ENCODE measurements at places on chromosomes 7 and 10.

- no peak for DNase-seq
Observed at GRCh38 chr7:141712603-141713255, 4.6 kb downstream of the WEE2 start.

GRCh38 chr7:155292680-155293226 is 4.9 kb upstream of the INSIG1 start:
- no peak for DNase-seq

DNA sequence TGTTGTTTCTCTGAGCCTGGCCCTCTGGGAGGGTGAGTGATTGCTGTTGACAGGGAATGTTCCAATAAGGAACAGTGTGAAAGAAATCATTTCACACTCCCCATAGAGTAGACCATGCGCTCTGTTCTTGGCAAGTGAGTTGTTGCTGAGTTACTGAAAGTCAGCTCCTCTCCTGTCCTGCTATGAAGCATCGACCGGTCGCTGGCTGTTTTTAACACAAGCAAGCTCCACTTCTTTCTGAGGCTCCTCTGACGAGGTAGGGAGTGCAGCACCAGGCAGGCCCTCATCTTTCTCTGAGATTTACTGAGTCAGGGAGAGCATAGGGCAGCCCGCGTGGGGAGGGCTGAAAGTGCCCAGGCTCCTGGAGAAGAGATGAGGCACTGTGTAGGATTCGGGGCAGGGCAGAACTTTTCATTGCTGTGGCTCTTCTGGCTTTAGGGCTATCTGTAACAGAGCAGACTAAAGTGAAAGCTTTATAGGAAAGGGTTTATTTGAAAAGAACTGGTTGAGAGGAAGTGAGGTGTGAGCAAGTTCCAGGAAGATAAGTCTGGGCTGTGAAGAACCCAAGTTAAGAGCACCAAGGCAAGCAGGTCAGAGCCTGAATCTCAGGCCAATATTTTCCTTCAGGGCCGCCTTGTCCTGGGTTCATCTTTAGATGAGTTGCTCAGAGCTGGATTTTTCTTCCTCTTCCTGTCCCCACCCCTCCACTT is 332.2 kb downstream of the CCSER2 start:
- DNase-seq, result no peak

GRCh38 chr10:78319841-78320240 is 286.2 kb downstream of the RPS24 start:
- no peak for DNase-seq

DNA sequence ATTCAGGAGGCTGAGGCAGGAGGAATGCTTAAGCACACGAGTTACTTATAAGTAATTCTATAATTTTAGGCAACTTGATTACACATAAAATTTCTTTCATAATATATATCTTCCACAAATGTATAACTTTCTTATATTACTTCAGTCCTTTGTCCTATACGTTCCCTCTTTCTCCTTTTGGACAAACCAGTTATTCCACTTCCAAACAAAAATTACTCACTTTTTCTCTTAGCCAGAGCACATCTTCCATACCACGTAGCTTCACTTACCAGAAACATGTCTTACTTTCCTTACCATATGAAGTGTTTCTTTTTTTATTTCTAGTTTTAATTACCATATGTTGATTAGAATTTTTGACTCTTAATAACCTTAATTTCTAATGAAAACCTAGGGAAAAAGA is 64.6 kb downstream of the ARL5B start:
- no peak for DNase-seq

DNA sequence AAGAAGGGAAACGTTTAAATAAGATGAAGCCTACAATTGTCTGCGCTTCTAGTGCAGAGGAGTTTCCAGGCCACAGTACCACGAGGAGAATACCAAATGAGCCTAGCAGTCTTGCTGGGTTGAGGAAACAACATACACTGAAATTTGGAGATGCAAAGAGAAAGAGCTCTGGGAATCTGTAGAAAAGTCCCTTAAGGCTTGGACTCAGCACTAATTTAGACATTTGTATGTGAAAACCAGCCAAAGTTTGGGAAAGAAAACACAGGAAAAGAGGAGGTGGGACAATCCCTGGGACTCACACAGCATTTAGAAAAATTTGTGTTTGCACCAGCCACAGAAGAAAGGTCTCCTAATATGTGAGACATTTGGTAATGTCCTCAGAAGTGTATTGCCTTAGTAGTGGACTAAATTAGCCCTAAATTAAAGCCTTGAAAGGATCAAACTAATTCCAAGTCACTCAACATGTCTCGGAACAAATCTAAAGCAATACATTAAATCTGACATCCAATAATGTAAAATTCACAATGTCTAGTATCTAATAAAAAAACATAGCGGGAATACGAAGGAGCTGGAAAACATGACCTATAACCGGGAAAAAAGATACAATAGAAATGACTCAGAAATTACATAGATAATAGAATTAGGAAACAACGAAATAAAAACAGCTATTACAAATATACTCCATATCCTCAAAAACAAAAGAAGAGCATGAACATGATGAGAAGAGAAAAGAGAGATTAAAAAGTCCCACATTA is 187.1 kb upstream of the NAMPT start:
- no peak for DNase-seq

DNA sequence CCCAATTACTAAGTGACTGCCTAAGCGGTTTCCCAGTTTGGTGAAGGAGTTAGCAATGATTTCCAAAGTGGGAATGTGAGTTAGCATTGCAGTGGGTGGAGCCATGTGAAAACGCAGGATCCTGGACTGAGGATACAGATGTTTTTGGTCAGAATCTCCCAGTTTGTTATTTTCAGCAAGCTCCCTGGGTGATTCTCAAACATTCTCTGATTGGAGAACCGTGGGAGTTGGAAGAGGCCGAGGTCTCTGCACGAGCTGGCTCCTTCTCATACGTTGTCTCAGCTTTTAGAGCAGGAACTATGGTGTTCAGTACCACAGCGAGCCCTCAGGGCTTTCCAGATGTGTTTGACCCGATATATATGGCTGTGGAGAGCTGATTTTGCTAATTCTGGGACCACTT is 396.5 kb upstream of the NPVF start:
- no peak for DNase-seq

DNA sequence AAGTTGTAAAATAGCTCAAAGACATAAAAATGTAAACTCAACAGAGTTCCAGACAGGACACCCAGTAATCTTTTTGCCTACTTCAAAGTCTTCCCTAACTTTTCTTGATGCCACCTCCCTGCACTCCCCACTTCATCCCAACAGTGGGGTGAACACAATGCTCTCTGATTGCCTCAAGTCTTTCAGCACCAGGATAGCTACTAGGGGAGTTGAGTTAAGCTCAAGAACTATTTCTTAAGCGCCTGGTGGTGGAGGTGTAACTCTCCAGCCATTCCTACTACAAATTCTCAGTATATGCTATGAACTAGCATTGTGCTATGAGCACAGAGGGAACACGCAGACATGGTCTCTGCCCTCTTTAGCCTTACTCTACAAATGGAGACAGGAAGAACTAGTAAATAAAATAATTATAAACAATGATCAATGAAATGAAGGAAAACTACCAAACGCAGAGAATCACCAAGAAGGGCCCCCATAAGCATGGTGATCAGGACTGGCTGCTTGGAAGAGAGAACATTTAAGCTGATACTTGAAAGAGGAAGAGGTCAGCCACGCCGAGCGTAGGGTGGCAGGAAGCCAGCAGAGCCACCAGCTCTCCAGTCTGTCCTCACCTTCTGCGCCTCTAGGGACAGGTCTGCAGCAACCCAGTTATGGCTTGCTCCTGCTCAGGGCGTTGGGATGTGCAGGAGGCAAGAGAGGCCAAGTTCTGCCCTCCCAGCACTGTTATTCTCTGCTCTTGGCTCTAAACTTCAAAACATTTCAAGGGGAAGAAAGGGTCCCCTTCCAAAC is 16.7 kb upstream of the FRA10AC1 start:
- DNase-seq, result no peak

DNA sequence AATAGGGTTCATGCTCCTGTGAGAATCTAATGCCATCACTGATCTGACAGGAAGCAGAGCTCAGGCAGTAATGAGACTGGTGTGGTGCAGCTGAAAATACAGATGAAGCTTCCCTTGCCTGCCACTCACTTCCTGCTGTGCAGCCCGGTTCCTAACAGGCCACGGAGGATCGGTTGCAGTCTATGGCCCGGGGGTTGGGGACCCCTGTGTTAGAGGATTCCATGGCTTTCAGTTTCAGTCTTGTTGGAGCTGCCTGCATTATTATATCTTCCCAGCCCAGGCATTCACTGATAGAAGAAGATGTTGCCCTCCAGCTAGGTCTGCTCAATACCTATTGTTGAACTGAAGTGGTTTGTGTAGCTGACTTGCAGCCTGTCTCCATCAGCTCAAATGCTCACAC is 1298.8 kb downstream of the TYW1 start:
- no peak for DNase-seq

GRCh38 chr7:32670110-32671025 is 175.1 kb downstream of the AVL9 start:
- peak; percentile 45 for DNase-seq

Data from pons (tissue), 1 donor.